ENCODE measurements at places on chromosomes 2 and 18.

- peak; percentile 49 for DNase-seq
Measured at GRCh38 chr2:177906041-177906718, 166.4 kb downstream of the PDE11A start.

DNA sequence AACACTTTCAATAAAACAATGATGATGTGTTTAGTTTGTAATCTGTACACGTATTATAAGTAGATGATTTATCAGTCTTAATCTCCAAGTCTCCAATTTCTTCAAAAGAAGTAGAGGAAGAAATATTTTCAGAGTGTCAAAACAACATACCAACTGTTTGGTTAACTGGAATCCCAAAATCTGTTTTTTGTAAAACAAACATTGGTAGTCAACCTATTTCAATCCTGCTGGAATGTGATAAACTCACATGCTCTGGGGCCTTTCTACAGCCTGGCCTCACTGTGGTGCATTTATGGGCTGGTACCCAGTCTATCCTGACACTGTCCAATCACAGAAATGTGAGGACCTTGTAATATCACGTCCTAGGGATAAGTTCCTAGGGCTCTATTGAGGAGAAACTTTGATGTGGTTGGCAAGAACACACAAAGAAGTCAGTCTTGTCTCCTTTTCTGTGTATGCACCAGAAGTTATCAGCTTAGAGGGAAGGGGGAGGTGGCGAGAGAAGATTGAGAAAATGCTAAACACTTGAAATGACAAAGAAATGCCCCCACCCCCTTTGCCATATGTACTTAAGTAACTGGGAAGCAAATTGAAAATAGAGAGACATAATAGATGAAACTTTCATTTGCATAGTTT is 47.2 kb downstream of the PRKRA start:
- no peak for DNase-seq

DNA sequence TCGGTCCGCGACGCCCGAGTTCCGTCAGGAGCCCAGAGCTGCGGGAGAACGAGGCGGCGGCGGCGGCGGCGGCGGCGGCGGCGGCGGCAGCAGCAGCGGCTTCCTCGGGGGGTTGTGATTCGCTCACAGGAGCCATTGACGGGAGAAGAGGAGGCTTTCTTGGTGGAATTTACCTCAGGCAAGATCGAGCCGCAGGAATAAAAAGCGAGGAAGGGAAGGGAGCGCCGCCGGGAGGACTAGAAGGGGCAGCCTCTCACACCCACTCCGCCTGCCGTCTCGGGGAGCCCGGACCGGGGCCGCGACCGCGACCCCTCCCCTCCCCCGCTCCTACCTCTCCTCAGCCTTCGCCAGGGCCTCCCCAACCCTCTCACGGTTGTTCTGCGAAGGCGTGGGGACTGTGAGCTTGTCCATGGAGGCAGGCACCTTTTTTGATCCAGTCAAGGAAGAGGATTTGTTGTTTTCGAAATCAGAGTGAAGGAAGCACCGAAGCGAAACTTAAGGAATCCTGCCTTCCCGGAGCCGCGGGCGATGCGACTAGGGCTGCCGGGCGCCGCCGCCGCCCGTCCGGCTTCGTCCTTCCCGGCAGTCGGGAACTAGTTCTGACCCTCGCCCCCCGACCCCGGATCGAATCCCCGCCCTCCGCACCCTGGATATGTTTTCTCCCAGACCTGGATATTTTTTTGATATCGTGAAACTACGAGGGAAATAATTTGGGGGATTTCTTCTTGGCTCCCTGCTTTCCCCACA is 506 bp downstream of the BMPR2 start:
- DNase-seq: peak; percentile 26

DNA sequence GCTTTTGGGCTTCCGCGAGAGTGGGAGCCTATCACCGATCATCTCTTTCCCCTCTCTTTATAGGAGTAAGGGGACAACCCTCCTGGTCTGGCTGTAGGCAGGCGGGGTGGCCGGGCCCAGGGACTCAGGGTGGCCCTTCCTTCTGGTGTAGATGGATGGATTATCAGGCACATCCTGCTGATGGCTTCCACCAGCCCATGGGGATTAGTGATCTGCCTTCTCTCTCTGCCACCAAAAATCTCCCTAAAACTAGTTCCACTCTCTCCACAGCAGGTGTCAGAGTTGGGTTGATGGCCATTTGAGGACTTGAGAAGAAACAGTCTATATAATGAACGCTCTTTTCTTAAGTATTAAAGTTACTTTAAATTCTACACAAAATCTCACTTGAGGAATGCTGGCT is 37.4 kb downstream of the NCK2 start:
- DNase-seq: no peak

- DNase-seq: no peak
Measured at GRCh38 chr2:173048522-173048896, 27.1 kb upstream of the MAP3K20 start.

DNA sequence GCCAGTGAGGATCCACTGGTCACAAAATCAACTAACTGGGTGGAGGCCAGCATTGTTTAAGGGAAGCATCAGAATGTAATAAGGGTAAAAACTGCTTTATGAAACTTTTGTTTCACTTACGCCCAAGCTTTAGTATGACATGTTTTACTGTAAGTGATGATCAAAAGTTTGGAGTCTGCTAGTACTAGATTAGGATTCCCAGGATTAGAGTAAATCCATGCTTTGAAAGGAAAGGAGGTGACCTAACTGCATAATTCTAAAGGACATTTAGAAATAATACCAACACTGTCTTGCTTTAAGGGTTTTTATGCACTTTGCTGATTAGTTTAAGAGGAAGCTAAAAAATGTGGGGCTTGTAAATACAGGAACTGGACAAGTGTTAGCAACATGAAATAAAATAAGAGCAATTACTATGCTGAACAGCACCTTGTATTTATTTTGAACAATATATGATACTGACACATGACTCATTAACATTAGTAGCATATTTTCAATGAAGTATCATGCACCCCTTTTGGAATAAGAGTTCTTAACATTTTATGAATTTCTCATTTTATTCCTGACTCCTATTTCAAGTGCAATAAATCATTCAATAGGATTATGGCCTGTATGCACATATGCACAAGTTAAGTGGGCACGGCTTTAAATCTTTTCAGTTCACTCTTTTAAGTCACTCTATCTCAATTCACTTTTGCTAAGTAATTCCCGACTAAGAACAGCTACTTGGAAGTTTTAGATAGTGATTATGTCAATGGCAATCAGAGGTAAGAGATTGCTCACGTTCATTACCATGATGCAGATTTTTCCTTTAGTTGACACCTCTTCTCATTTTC is 62.5 kb downstream of the STK39 start:
- DNase-seq: no peak

DNA sequence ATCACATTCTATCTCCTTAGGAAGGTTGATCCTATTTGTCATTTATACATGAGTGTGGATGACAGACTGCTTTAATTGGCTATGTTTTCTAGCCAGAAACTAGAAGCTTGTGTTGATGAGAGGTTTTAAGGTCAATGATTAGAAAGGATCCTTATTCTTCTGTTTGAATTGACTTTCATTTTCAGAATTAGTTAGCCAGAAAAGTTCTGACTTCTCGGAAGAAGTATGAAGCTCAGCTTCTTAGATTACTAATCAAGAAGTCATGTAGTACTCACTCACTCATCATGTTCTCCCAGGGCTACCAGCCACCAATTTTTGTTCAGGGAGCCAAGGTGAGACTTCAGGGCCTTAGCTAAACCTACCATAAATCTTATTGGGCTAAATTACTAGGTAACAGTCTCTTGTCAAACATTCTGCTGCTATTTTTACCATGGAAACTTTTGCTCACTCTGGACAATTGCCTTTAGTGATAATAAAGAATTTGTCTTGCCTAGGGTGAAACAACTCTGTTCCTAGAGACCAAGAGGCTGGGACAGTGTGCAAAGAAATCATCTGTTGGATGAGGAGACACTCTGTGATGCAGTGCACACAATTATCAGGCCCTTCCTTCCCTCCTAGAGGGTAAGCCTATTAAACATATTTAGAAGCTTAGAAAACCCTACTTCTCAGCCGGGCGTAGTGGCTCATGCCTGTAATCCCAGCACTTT is 111.6 kb upstream of the DNMT3A start:
- DNase-seq: no peak

- no peak for DNase-seq
Measured at GRCh38 chr18:78477840-78478239, 501.8 kb upstream of the SALL3 start.

DNA sequence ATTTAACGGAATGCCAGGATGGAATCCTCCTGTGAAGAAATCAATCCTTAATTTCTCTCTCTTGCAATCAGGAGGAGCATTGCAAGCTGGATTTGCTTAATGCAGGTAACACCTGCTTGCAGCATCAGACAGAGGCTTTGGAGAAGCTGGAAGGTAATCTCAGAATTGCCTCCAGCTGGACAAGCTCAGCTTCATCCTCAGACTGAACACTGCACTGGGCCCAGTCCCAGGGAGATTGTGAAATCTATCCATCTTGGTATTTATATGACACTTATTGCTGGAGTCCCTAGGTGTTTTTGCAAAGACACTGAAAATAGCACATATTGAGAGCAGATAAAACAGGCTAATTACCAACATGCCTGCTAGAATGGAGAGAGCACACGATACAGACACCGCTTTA is 179.4 kb upstream of the SESTD1 start:
- no peak for DNase-seq

DNA sequence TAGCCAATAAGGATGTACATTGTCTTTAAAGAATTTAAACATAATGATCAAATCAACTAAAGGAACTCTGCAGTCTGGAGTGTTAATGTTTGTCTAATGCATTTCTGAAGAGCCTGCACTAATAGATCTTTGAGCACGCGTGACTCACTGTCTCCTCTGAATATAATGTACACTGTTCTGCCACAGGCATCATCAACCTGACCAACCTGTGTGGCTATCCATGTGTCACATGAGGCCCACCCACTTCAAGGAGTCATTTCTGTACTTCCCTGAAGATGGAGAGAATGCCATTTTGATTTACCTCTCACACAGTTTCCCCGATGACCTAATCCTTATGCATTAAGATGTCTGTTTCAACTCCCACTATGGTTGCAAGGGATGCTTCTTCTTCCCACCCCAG is 434.0 kb upstream of the SPHKAP start:
- no peak for DNase-seq

- peak; percentile 21 for DNase-seq
Measured at GRCh38 chr2:204971206-204971907, 426.1 kb downstream of the PARD3B start.

DNA sequence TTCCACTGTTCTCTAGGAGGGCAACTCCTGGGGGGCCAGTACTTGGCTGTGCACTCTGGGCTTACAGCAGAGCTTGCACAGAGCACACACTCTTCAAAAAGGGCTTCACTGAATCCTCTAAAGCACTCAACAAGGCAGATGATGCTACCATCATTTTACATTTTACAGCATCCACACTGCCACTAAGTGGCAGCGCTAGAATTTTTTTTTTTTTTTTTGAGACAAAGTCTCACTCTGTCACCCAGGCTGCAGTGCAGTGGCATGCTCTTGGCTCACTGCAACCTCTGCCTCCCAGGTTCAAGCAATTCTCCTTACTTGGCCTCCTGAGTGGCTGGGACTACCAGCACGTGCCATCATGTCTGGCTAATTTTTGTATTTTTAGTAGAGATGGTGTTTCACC is 8.6 kb downstream of the AMMECR1L start:
- DNase-seq: no peak

GRCh38 chr2:99242151-99242550 is 13.3 kb downstream of the LYG2 start:
- no peak for DNase-seq

- DNase-seq: no peak
Measured at GRCh38 chr18:63783394-63783793, 8.2 kb downstream of the SERPINB7 start.

DNA sequence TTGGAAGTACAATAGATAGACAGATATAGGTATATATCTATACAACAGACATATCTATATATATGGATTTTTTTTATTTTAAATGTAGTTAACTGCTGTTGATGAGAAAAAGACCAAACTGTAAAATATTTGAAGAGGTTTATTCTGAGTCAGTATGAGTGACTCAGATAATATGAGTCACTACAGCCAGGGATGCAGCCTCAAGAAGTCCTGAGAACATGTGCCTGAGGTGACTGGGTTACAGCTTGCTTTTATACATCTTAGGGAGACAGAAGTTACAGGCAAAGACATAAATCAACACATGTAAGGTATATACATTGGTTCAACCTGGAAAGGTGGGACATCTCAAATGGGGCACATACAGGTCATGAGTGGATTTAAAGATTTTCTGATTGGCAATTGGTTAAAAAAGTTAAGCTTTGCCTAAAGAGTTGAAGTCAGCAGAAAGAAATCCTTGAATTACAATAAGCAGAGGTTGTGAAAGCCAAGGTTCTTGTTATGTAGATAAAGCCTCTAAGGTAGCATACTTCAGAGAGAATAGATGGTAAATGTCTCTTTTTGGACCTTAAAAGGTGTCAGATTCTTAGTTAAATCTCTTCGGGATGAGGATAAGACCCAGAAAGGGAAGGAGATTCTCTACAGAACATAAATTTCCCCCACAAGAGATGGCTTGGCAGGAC is 149.9 kb downstream of the RBM43 start:
- no peak for DNase-seq

DNA sequence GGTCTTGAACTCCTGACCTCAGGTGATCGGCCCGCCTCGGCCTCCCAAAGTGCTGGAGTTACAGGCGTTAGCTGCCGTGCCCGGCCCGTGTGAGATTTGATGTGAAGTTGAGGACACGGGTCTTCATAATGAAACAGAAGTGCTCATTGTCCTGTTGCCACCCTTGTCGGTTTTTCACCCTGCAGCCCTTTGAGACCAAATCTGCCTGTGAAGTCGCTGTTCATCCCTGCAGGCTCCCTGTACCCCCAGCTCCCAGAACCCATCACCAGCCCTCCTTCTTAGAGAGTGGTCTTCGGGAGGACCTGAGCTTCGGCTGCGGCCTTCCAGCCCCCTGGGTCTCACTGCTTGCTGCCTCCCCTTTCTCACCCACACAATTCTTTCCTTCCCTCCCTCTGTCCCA is 325.2 kb downstream of the GBX2 start:
- DNase-seq: no peak

DNA sequence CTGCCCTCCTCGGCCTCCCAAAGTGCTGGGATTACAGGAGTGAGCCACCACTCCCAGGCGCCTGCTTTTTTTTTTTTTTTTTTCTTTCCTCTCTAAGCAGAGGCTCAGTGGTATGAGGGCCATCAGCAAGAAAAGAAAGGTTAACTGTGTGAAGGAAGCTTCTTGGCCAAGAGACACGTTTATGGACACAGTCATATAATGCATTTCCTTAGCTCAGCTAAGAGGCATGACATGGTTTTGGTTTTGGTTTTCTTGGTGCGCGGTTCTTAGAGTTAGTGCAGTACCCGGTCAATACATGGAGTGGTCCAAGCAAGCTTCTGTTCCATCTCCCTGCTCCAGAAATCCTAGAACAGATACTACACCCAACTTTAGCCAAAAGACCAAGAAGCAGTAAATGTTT is 42.6 kb downstream of the RALBP1 start:
- DNase-seq: no peak

DNA sequence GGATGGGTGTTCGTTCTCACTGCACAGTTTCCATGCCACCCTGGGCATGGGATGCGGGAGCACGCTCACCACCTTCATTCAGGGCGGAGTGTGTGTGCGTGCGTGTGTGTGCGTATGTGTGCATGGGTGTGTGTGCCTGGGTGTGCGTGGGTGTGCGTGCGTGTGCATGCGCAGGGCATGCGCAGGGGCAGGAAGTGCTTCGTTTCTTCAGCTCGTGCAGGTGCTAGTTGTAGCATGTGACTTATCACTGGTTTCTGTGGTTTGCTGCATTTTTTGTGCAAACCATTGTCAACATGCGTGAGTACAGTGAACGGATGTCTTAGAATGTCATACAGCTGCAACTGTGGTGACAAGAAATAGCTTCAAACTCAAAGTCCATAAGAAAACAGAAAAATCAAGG is 179.5 kb downstream of the PTGR3 start:
- DNase-seq: no peak

- no peak for DNase-seq
Measured at GRCh38 chr18:71505526-71505925, 1038.6 kb downstream of the CBLN2 start.
